Gastrocnemius medialis (tissue), 4 donors: ENCODE measurements at places on chromosomes 6 and 20. TPM values are rescaled to one million over a fixed set of nuclear protein-coding genes. Genes with fewer than 3 reads are reported as not detected.

Gene SNAI1
- 1.3 TPM for total RNA-seq

Gene SLC22A2
- not detected for total RNA-seq

Gene STMN3
- 0.95 TPM for total RNA-seq

Gene ULBP3
- total RNA-seq: not detected

Gene SLC16A10
- 167 TPM for total RNA-seq

Gene SLC22A16
- total RNA-seq: not detected

Gene ADGRB3
- 0.56 TPM for total RNA-seq

Gene ZFP57
- total RNA-seq: not detected

Gene DEF6
- total RNA-seq: 0.95 TPM
